ENCODE measurements at places on chromosomes 4 and X.

DNA sequence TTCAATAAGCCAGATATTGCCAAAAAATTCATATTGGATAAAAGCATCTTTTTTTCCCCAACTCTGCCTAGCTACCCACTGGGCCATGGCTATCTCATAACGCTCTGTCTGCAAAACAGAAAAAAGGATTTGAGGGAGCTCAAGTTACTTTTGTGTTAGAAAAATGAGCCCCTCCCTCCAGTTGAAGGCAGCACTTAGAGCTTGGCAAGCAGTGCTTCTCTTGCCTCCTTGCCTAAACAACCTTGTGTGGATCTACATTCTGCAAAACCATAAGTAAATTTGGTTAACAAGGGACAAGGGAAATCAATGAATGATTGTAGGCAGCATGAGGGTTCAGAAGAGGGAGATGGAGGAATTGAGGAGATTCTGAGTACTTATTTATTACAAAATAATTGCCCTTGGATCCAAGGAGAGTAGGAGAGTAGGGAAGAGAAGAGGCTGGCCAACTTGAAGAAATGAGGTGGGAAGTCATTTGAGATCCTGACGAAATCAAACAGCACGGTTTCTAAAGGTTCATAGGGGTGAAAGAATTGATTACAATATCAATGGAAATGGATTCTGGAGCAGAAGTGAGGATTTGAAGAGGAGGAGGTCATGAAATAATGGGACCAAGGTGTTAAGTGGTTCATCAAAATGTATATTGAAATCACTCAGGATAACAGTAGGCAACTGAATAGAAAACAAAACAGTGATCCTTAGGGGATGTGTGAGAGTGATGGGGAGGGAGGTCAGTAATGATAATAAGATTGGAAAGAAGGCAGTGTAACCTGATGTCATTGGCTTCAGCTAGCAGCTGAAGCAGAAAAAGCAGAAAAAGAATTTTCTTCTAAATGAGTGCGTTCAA lies 434.8 kb upstream of the IGFBP7 start:
- H3K27ac ChIP-seq: no peak overlapping the region
- no peak overlapping the region for H3K4me3 ChIP-seq
- no peaks in the 10 kb centered on the region for H3K36me3 ChIP-seq
- H3K4me1 ChIP-seq: no peaks in the 10 kb centered on the region
- H3K27me3 ChIP-seq: no peaks in the 10 kb centered on the region
- no peak for DNase-seq

DNA sequence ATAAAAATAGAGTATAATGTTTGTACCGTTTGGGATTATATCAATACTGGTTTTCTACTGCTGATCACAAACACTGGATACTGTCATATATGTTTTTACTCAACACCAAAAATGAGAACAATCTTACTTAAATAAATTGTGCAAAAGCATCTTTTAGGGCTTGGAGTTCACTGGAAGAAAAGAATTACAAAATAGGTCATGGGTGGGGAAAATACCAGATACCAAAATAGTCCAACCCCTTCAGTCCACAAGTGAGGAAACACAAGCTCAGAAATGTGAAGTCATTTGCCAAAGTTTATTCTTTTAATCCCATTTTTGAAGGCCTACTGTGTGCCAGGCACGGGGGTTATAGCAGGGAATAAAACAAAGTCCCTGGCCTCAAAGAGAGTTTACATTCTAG lies 64.4 kb downstream of the ADGRG2 start:
- H3K4me1 ChIP-seq: no peaks in the 10 kb centered on the region
- no peak overlapping the region for H3K27ac ChIP-seq

GRCh38 chr4:161992317-161992716 lies 171.5 kb downstream of the FSTL5 start:
- no peaks in the 10 kb centered on the region for H3K27me3 ChIP-seq
- no peak overlapping the region for H3K27ac ChIP-seq
- no peaks in the 10 kb centered on the region for H3K36me3 ChIP-seq
- H3K4me1 ChIP-seq: no peaks in the 10 kb centered on the region

DNA sequence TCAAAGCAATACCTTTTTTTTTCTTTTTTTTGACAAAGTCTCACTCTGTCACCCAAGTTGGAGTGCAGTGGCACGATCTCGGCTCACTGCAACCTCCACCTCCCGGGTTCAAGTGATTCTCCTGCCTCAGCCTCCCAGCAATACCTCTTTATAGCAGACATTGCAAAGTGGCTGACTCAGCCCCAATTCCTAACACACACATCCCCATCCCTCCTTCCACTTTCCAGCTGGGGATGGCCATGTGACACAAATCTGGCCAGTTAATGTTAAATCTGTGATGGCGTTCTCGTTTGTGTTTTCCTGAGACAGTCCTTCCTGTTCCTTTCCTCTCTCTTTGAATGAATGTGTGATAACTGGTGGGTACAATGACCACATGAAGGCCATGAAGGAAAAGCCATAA lies 276.2 kb upstream of the KLF3 start:
- no peak for DNase-seq
- H3K27me3 ChIP-seq: no peaks in the 10 kb centered on the region
- peaks cover 28% of the 10 kb centered on the region for H3K4me1 ChIP-seq
